Esophagus muscularis mucosa (tissue), 4 donors: ENCODE measurements at places on chromosomes 4 and X.

- DNase-seq: no peak
Measured at GRCh38 chr4:110458494-110459266, 17.3 kb upstream of the ENPEP start.

DNA sequence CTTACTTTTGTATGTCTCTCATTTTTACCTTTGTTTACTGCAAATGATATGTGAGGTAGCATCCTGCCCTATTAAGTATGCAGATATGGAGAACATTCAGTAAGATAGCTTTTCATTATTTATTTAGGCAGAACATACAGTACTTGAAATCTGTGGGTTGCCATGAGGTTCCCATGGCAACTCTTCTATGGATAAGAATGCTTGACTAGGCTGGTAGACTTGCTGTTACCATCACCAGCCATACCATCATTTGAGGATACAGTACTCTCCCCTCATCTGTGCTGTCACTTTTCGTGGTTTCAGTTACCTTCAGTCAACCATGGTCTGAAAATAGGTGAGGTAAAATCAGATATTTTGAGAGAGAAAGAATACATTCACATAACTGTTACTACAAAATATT is 56.7 kb downstream of the NAF1 start:
- no peak for DNase-seq

GRCh38 chr4:8459867-8460445 is 19.4 kb downstream of the TRMT44 start:
- no peak for DNase-seq

DNA sequence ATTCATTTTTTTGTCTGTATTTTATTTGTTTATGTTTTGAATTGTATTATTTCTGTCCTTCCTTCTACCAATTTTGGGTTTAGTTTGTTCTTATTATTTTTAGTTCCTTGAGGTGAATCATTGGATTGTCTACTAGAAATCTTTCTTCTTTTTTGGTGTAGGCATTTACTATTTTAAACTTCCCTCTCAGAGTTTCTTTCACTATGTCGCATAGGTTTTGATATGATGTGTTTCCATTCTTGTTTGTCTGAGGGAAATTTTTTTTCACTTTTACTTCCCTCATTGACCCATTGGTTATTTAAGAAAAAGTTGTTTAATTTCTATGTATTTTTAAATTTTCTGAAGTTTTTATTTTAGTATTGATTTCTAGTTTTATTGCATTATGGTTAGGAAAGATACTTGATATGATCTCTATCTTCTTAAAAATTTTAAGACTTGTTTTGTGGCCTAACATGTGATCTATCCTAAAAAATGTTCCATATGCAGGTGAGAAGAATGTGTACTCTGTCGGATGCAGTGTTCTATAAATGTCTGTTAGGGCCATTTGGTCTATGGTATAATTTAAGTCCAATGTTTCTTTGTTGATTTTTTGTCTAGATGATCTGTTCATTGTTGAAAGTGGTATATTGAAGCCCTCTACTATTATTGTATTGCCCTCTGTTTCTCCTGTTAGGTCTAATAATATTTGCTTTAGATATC is 68.8 kb downstream of the IL15 start:
- no peak for DNase-seq

- peak; percentile 72 for DNase-seq
Measured at GRCh38 chr4:151930372-151930771, 169.6 kb upstream of the GATB start.

GRCh38 chr4:173211222-173211621 is 42.6 kb downstream of the GALNT7 start:
- no peak for DNase-seq

DNA sequence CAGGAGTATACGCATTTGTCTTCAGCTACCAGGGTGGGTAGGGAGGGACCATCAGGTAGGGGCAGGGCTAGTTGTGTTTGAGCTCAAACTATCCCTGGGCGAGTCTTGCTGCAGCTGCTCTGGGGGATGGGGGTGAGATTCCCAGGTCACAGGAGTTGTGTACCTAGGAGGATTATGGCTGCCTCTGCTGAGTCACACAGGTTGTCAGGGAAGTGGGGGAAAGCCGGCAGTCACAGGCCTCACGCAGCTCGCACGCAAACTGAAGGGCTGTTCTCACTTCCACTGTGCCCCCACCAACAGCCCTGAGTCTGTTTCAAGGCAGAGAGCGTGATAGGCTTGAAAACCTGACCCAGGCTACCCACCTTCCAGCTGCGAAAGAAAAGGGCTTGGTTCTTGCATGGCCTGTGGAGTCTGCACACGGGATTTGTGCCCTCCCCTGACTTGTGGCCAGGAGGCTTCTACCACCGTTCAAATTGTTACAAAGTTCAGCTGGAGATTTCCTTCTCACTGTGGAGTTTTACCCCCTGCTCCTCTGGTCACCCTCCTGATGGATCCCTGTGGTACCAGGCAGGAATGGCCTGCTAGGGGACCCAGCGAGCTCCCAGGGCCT is 63.8 kb downstream of the ARFIP1 start:
- DNase-seq: no peak

DNA sequence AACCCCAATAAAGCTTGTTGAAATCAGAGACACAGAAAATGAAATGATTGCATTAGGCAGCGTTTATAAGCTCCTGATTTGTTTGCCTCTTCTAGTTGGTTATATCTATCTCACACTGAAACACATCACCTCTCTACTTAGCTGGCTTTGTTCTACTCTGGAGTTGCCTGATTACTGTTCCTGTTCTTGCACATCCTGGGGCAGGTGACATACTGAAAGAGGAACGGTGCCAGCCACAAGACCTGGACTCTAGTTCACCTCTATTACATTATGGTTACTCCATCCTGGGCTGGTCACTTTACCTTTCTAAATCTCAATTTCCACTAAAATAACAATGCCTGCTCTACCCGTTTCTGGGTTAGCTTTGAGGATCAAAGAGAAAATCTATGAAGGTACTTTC is 47.9 kb downstream of the TRIM2 start:
- DNase-seq: no peak

GRCh38 chr4:3417448-3417847 is 24.3 kb upstream of the HGFAC start:
- no peak for DNase-seq

GRCh38 chrX:107775000-107775733 is 420 bp downstream of the TSC22D3 start:
- no peak for DNase-seq

GRCh38 chr4:8427761-8428287 is 12.7 kb downstream of the ACOX3 start:
- no peak for DNase-seq

- no peak for DNase-seq
Measured at GRCh38 chr4:143313521-143313920, 23.2 kb upstream of the GAB1 start.

DNA sequence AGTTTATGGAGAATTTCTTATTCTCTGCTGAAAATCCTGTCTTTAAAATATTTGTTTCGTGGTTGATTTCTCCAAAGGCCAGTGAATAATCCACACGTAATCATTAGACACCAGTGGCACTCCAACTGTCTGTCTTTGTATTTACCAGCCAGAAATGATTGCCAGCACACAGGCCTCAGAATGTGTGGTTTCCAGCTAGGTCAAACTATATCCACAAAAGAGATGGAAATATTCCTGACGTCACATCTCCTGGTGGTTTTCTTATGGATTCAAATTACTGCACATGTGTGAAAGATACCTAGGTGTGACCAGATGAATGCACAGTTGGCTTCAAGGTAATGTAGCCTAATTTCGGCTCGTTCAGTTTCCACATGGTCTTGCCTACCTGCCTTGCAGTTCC is 27.2 kb upstream of the TENM3 start:
- peak; percentile 26 for DNase-seq

- no peak for DNase-seq
Measured at GRCh38 chrX:40130207-40130606, 32.4 kb upstream of the BCOR start.

- DNase-seq: peak; percentile 84
Measured at GRCh38 chr4:87058356-87059073, 123.7 kb downstream of the AFF1 start.

DNA sequence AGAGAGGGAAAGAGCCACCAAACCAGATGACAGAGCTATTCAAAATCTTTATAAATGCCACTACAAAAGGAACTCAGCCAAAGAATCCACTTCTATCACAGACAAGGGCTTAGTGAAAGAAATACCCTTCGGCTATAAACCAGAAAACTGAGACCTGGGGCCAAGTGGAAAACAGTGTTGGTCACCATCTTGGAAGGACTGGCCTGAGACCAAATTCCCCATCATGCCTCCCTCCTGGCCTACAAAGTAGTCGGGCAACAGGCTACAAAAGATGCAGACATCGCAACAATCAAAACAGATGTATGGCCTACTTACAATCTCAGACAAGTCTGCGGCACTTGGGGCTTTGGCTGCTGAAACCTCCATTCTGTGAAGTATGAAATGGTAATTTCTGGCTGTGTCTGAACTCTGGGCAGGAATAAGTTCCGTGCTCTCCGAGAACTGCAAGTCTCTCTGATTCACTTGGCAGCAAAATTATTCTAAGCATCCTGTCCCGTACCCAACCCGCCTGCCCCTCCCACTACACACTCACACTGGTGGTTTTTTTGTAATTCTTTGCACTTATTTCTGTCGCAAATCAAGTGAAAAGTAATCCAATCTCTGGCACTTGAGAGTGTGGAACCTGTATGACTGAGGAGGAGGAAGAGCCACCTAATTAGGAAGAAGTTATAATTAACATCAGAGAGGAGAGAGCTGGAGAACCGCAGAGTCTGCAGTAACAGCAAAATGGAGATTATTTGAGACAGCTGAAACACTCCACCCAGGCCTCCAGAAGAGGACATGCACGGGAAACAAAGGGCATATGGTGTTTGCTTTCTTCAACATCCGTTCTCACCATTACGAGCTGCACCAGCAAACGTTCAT is 87.8 kb downstream of the SH3KBP1 start:
- DNase-seq: no peak

- DNase-seq: no peak
Measured at GRCh38 chrX:12771445-12772069, 19.7 kb upstream of the PRPS2 start.
